ENCODE measurements at places on chromosomes 16 and 17.

GRCh38 chr17:51135956-51136355 is 15.3 kb upstream of the SPAG9 start:
- DNase-seq, result no peak

GRCh38 chr16:86020971-86021370 is 122.0 kb downstream of the IRF8 start:
- DNase-seq, result no peak

- no peak for DNase-seq
Measured at GRCh38 chr16:11067697-11068141, 123.4 kb downstream of the CLEC16A start.

- DNase-seq, result no peak
Measured at GRCh38 chr16:84050316-84050715, 7.7 kb upstream of the SLC38A8 start.

DNA sequence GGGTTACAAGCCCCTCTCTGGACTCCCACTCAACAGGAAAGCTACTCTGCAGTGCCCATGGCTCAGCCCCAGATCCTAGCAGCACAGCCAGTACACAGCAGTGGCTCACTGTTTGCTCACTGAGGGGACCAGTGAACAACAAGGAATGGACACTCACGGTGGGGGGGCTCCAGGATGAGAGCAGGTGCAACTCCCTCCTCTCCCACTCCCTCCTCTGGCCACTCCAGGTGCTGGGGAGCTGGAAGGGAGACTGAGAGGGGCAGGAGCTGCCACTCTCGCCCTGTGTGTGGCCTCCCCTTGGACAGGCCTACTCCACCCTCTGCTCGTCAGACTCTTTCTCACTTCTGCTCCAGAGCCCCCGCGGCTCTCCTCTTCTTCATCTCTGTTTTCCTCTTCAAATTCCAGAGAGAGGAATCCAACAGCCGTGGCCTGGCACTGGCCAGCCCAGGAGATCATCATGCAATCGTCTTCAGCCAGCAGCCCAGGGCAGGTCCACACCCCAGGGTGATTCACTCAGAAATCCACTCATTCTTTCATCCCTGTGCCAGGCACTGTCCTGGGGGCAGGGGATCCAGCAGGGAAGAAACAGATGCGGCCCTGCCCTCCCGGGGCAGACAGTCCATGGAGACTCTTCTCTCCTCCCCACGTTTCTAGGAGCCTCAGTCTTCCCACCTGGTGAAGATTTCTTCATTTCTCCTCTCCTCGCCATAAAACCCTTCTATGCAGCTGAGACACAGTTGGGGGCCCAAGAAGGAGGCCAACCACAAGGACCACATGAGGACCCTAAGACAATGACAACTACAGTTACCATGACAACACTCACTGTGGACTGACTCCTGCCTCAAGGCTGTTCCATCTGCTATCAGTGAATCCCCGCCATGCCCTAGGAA is 30.7 kb downstream of the CFAP20 start:
- DNase-seq, result no peak

DNA sequence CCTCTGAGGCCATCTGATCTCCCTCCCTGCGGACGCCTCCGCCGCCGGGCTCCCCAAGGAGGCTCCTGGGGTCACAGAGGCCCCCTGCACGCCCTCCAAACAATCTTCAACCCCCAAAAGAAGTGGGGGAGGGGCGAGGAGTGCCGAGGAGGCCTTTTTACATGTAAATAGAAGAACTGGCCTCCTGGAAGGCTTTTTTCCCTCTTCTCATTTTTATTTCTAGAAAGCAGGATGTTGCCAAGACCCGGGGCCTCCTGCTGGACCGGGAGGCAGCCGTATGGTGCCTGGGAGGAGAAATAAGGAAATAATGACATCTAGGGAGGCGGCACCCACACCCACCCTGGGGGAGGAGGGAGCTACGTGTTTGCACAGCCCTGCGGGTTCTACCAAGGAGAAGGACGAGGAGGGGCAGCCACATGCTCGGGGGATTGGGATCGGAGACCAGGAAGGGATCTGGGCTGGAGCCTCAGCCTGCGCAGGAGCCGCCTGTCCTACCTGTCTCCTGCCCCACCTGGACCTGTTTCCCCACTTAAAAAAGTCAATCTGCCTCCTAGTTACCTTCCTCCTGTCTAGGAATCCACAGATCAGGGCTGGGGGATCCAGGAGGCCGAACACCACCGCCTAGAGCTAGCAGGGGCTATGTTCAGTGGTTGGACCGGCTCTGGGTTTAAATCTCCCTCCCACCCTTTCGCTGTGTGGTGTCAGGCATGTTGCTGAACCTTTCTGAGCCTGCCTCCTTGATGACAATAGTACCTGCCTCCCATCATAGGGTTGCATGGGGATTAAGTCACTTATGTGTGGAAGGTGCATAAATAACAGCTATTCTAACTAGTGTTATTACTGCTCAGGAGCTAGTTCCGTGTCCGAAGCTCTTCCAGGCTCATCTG is 175.7 kb upstream of the GSE1 start:
- DNase-seq, result no peak

- no peak for DNase-seq
Measured at GRCh38 chr16:82533189-82533588, 93.6 kb upstream of the CDH13 start.

- no peak for DNase-seq
Measured at GRCh38 chr17:9307313-9307998, 268.2 kb downstream of the STX8 start.

DNA sequence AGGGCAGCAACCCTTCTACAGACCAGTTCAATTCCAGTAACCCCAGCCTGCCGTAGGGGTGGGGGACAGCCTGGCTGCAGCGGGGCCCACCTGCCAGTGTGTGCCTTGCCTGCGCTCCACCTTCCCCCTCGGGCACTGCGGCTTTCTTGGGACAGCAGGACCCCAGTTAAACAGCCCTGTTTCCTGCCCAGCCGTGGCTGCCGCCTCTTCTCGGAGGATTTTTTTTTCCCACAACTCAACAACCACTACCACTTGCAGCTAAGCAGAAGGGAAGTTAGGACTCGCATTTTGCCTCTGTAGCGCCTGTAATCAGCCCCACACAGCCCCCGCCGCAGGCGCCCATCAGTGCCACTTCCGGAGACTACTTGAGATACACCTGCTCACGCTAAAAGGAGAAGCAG is 76.1 kb downstream of the RAI1 start:
- no peak for DNase-seq

DNA sequence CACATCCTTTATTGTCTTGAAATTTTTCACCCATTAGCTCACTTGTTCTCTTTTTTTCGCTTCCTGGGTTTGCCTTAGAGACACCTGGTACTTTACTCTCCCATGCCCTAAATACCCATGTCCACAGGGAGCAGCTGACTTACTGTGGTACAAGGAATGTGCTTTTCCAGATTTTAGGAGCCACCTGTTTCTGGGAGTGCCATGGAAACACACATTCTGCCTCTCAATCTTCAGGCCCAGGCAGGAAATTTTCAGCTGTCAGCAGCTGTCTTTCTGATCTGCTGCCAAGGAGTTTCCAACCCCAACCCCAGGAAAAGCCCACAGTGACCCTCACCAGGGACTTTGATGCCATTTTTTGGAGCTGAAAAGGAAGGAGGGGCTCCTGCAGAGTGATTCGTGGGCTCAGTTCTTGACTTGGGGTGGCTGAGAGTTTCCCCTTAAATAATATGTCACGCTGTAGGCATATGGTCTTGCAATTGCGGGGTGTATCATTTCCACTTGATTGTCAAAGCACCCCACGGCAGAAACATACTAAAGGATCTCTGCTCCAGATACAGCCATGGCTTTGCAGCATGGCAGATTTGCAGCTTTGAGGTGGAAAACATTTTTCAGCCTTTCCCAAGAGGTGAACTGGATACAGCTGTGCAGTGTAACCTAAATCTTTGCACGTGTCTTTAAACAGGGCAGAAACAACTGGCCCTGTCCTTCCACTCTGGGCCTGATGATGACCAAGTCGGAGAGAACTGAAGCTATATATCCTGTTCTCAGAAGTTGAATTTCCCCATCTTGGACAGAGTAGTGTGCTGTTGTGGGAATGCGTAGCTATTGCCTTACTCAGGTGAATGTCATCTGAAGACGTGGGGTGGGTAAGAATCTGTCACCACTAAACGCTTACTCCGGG is 19.2 kb downstream of the RBFOX1 start:
- DNase-seq, result no peak

DNA sequence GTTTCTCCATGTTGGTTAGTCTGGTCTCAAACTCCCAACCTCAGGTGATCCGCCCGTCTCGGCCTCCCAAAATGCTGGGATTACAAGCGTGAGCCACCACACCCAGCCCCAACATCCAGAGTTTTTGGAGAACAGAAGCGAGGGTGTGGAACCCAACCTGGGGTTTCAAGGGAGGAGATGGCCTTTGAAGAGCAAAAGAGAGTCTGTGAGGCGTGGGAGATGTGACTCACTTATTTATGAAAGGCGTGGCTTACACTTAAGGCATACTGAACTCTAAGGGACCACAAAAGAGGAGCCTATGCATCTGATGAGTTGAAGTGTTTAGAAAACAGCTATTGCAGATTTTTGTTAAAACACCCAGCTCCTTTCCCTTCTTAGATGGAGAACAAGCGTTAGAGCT is 18.9 kb downstream of the ARSG start:
- DNase-seq, result no peak

- DNase-seq, result peak; percentile 92
Measured at GRCh38 chr16:4972938-4973587, 14.9 kb downstream of the SEC14L5 start.

DNA sequence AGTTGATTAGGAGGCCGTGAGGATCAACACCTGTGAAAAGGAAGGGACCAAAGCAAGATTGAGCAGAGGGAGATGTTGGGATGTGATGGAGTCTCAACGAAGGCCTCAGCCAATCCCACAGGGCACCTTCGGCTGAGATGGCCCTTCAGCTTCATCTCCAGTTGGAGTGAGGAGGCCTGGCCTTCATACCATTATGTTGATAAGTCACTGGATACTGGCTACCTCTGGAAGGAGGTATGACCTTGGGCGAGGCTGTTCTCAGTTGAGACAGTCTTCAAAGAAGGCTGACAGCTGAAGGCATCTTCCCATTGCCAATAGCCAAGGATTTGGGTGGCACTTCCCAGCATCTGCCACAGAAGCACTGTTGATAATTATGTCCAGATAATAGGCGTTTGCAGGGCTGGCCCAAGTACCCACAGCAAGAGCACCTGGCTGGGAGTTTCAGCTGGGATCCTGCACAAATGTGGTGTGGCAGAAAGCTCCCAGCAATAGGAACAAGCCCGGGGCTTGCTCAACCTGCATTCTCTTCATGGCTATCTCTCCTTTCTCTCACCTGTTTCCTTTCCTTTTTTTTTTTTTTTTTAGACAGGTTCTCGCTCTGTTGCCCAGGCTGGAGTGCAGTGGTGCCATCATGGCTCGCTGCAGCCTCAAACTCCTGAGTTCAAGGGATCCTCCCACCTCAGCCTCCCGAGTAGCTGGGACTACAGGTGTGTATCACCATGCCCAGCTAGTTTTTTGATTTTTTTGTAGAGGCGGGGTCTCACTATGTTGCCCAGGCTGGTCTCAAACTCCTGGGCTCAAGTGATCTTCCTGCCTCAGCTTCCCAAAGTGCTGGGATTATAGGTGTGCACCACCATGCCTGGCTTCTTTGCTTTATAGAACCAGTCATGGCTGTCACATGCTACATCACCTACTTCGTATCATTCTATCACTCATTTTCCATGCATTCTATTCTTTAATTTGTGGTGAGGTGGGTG is 18.2 kb upstream of the MAP3K14 start:
- DNase-seq, result no peak

GRCh38 chr17:70810609-70811008 is 641.3 kb downstream of the KCNJ2 start:
- no peak for DNase-seq

- peak; percentile 80 for DNase-seq
Measured at GRCh38 chr16:67872631-67873434, at the start of gene EDC4. Gene EDC4 (plus strand): TSS chr16:67873052. CDS start chr16:67873262, 210 bp downstream.

DNA sequence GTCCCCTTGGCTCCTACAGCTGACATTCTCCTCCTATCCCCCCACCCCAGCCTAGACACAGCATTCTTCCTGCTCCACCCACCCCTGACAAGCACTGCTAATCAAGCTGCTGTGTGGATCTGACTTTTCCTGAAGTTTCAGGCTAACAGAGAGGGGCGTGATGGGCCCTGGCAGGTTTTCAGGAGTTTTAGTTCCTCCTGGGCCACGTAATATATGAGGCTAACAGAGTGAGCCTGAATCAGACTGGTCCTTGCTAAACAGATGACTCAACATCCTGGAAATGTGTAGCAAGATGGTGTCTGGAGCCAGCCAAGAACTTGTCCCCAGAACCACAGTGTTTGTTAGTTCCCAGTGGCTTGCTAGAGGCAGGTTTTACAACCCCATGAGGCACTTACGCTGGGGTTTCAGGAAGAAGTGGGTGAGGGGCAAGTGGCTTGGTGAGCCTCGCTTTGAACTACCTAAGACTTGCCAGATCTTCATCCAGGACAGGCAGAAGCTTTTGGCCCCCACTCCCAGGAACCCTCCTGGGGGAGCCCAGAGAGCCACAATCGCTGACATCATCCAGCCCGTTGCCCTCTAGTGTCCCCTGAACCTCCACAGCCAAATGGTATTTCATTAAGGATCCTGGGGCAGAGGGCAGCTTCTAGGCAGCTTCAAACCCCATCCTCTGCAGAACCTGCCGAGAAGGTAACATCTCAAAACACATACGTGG is 15.9 kb downstream of the TMEM92 start:
- no peak for DNase-seq

- DNase-seq, result no peak
Measured at GRCh38 chr16:15752717-15753488, 102.9 kb downstream of the NDE1 start.

GRCh38 chr16:56480776-56481467 is 29.6 kb downstream of the OGFOD1 start:
- peak; percentile 63 for DNase-seq

- no peak for DNase-seq
Measured at GRCh38 chr16:12092544-12092921, 116.0 kb downstream of the SNX29 start.

GRCh38 chr17:81039854-81040758 is 5.2 kb downstream of the BAIAP2 start:
- DNase-seq, result no peak

- no peak for DNase-seq
Measured at GRCh38 chr17:37088913-37089312, 140.2 kb downstream of the AATF start.

- no peak for DNase-seq
Measured at GRCh38 chr16:72255786-72256185, 83.8 kb upstream of the PMFBP1 start.

DNA sequence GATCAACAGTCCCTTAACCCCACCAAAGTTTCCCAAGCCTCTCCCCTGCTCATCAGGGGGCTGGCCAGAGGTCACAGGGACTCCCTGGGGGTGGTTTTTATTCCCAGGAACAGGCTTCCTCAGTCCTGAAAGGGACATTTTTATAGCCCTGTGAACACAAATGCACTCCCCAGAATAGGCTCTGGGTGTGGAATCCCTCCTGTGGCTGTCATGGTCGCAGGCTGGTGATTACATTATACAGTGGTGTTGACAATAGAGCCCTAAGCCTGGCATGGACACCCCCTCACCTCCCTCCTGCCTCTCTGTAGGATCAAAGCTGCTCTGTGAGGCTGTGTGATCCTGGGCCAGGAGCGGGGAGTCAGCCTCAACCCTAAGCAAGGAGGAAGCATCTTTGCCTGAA is 1.4 kb upstream of the CA4 start:
- no peak for DNase-seq
